ENCODE measurements at places on chromosomes 4 and X.

GRCh38 chrX:68183612-68184214, 249.6 kb downstream of the OPHN1 start:
- peak; percentile 47 for DNase-seq

DNA sequence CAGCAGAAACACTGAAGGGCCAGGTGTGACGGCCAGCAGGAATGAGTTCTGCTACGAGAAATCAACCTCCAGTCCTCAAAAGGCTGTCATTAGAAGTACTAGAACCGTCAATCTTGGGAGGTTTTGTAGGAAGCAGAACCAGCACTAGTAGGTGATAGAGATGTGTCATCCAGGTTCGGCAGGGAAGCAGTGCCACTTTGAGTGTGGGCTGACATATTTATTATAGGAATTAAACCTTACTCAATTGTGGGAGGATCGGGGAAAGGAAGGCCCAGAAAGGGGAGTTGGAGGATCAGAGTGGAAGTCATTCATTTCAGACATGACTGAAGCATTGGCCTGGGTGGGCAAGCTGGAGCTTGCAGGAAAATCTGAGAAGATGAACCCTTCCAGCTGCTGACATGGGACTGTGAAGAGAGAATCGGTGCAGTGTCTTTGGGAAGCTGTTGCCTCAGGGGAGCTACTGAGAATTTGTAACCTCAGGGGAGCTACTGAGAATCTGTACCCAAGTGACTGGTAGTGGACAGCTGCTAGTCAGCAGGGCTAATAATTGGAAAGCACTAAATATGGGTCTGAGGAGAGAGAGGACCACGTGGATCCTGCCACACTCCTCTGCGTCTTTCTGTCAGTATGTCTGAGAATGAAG, 177.4 kb downstream of the SPRY1 start:
- DNase-seq: no peak

DNA sequence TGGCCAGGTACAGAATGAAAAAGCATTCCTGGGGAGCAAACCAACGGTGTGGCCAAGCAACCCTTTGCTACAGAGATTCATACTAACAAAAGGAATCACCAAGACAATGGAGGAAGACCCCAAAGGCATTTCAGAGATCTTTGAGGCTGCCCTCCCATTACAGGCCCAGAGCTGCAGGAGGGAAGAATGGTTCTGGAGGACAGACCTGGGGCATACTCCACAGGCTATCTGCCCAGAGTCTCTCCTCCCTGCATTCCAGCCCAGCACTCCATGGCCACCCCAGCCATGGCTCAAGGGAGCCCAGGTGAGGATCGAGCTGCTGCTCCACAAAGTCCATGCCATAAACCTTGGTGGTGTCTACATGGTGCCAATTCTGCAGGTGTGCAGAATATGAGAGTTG, 81.9 kb downstream of the ATP11C start:
- DNase-seq: no peak

- peak; percentile 91 for DNase-seq
Measured at GRCh38 chr4:139950568-139950967, 203.4 kb downstream of the MAML3 start.

DNA sequence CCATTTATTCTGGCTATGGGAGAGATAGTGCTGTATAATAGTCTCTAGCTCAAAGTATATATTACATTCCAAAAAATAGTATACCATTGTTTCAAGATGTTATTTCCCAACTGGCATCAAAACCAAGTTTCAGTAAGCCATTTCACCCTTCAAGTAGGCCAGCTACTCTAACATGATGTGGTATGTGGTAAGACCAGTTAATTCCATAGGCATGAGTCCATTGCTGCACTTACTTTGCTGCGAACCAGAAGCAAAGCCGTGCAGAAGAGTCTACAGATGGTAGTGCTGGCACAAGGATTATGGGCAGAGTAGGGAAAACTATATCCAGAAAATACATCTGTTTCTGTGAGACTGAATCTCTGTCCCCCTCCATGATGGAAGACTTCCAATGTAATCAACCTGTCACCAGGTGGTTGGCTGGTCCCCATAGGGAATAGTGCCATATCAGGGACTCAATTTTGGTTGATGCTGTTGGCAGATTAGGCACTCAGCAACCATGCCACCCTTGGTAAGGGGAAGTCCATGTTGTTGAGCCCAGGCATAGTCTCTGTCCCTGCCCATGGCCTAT, 49.8 kb upstream of the HSD17B10 start:
- DNase-seq: peak; percentile 38

GRCh38 chr4:167031534-167032156, 202.6 kb downstream of the SPOCK3 start:
- peak; percentile 23 for DNase-seq

- no peak for DNase-seq
Measured at GRCh38 chrX:101931136-101931487, 715 bp downstream of the ZMAT1 start.

- no peak for DNase-seq
Measured at GRCh38 chrX:97605271-97605670, 721.6 kb downstream of the RPA4 start.

- DNase-seq: no peak
Measured at GRCh38 chrX:48933757-48934156, 14.9 kb upstream of the PIM2 start.

DNA sequence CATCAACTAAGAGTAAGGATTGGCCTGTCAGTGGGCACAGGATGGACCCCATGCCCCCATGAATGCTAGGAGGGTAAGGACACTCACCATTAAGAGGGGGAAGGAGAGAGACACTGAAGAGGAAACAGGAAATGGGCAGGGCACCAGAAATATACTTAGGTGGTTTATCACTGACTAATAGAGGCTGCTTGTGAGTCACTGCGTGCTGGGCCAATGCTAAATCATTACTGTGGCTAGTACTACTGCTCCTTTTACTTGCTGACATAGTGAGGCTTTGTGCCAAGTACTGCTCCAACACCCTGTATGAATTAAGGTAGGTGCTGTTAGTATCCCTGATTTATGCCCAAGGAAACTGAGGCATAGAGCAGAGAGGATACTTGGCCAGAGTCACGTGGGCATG, 130.4 kb upstream of the FRMPD4 start:
- peak; percentile 72 for DNase-seq

DNA sequence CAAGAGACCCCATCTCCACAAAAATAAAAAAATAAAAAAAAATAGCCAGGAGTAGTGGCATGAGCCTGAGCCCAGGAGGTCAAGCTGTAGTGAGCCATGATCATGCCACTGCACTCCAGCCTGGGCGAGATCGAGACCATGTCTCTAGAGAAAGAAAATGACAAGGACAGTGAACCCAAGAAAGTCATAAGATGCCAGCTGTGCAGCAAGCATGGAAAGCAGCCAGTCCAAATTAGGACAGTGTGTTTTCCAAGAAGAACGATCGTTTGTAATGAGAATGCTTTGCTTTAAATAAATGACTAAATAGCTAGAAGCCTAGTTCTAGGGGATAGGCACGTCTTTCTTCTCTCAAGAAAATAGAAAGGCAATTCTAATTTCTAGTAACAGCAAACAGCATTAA, 58.4 kb upstream of the MSANTD1 start:
- DNase-seq: no peak

GRCh38 chrX:65866146-65866545, 173.7 kb downstream of the VSIG4 start:
- no peak for DNase-seq

- DNase-seq: no peak
Measured at GRCh38 chr4:102842367-102842766, 15.0 kb upstream of the UBE2D3 start.

GRCh38 chr4:97984545-97985131, 158.6 kb downstream of the STPG2 start:
- no peak for DNase-seq

DNA sequence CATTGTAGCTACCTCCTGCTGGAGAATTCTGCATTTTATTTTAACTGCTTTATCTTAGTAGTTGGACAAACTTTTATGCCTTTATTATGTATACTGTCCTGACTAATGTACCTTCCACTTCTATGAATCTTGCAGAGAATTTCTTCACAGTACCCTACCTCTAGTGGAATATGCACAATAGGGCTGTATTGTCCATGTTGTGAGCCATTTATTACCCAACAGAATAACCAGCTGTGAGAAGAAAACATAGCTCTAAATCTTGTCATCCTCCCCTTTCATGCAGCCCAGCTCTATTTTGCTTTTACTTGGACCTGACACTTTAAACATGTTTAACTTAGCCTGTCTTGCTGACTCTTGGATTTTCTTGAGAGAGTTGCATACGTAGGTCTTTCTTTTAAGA, 56.2 kb downstream of the MCUB start:
- DNase-seq: no peak

GRCh38 chr4:7026107-7026506, 17.1 kb upstream of the TADA2B start:
- DNase-seq: no peak

DNA sequence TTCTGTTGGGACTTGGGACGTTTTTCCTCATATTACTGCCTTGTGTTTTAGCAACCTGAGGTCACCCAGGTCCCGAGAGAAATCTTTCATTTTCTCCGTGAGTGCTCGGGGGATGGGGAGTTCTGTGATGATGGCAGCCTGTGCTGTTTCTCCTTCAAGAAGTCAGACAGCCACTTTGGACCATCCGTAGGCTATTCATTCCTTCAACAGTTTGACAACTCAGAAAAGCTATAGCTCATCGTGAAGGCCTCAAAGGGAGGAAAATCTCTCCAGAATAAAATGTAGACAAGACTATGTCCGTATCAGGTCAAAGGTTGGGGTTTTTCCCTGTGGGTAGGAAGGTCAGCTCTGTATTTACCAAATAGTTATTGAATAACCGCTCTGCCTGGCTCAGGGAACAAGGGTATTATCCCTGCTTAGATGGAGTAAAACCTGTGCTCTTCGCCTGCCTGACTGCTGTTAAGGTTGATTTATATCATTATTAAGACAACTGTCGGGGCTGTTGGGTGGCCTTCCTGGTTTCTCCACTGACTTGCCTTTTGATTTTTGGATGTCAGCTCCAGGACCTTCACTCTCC, 36.6 kb downstream of the FAM114A1 start:
- no peak for DNase-seq

- DNase-seq: no peak
Measured at GRCh38 chrX:47649781-47650163, 591 bp downstream of the ELK1 start.

DNA sequence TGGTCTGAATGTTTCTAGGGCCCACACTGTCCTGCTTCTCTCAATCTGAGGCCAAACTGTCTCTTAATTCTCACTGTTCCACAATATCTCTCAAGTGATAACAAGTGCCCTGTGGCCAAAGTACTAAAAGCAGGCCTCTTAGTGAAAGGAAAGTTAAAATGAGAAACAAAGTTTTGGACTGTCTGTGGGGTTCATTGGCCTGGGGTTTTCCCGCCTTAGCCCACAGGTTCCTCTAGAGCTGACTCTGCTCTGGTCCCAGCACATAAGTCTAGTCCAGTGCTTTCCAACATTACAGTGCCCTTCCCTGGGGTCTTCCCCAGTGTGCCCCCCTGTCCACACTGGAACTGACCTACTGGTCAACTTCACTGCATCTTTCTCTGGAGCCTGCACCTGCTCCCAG, 6.3 kb downstream of the MAGEB1 start:
- no peak for DNase-seq

GRCh38 chrX:24339911-24340310, 20.5 kb upstream of the SUPT20HL1 start:
- no peak for DNase-seq

DNA sequence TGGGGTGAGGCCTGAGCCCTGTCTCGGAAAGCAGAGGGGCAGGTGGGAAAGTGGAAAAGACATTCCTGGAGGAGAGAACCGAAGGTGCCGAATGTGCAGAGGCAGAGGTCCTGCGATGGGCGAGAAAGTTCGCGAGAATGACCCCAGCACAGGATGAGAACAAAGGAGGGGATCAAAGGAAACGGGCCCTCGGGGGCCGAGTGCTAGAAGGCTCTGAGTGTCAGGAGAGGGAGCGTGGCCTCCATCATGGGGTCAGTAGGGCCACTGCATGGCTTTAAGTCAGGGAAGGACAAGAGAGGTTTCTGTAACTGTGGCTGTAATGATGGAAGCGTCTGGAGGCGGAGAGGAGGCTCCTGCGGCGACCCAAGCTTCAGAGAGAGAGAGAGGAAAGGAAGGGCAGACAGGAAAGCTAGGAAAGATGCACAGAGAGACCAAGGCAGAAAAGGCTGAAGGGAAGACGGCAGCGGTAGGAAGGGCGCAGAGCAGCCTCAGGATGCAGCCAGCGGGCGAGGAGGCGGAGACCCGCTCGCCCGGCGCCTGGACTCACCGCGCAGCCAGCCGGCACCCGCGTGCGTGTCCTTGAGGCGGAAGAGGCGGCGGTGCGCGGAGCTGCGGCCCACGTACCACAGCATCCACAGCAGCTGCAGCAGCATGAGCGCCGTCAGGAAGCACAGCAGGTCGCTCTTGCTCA, 669 bp downstream of the OTOP1 start:
- peak; percentile 28 for DNase-seq

- DNase-seq: no peak
Measured at GRCh38 chr4:156158747-156159146, 205.1 kb upstream of the CTSO start.

GRCh38 chr4:164731827-164732474, 22.0 kb upstream of the SMIM31 start:
- peak; percentile 79 for DNase-seq

- DNase-seq: peak; percentile 64
Measured at GRCh38 chr4:139606579-139607501, 50.8 kb upstream of the SETD7 start.

DNA sequence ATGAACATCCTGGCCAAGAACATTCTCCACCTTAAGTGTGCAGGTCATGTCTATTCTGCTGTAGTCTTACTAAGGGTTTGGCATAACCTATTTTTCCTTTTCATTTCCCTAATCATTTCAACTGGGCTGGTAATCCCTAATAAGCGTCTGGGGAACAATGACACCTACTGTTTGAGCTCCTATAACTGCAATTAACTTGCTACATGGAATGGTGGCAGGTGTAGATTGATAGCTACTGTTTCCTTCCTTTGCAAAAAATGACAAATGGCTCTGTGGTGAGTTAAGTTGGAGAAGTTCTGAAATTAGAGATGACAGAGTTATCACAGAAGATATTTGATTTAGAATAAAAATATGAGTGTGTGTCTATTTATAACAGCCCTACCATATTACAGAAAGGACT, 104.5 kb upstream of the NAP1L5 start:
- DNase-seq: no peak

GRCh38 chr4:1408418-1408817, 2.2 kb upstream of the NKX1-1 start:
- DNase-seq: no peak

DNA sequence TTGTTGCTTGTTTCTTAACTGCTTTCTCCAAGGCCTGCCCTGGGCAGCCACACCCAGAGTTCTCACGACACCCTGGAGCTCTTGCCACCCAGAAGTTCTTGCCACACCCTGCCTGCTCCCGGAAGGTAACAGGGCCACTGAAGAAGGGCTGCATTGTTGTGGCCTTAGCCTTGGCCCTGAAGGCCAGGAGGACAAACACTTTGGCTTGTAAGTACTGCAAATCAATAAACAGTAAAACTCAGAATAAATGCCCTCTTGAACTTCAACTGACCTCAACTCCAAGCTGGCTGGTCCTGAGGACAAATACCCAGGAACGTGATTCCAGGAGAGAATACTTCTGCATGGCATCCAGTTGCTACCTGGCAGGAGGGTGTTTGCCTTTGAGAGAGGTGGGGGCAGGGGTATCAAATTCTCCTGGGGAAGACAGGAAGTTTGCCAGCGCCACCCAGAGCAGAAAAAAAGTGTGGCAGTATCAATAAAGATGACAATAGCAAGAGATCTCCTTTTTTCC, 54.1 kb downstream of the TLR10 start:
- DNase-seq: peak; percentile 11
